ENCODE measurements at places on chromosomes 7 and 10.

DNA sequence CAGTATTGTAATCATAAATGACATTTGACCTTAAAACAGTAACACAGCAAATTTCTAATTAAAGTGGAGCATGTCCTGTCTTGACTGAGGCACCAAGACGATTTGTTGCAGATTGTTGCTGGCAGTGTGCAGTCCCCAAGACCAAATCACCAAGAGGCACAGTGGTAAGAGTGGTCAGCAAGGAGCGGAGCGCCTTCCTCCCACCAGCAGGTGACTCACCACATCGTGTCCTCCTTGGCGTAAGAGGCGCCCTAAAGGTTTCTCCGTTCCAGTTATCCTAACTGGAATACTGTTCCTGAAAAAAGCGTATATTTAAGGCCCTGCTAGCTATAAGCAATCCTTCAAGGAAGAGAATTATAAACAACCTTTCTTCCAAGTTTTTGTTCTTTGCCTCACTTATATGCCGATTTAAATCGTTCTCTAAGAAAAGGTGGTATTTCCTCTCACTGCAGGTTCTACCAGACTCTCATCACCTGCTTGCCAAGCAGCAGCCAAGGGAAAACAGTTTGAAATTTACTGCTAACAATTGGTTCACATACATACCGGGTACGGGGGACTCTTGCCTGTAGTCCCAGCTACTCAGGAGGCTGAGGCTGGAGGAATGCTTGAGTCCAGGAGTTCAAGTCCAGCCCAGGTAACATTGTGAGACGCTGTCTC, 10.7 kb upstream of the REPIN1 start:
- no peak for DNase-seq

- DNase-seq = no peak
Observed at GRCh38 chr10:101529725-101530553, 58.1 kb downstream of the POLL start.

- no peak for DNase-seq
Observed at GRCh38 chr10:127265288-127265687, 68.9 kb upstream of the INSYN2A start.

GRCh38 chr10:60042914-60043313, 136.6 kb upstream of the CCDC6 start:
- no peak for DNase-seq

- no peak for DNase-seq
Observed at GRCh38 chr7:13790611-13791010, 198.9 kb downstream of the ETV1 start.

DNA sequence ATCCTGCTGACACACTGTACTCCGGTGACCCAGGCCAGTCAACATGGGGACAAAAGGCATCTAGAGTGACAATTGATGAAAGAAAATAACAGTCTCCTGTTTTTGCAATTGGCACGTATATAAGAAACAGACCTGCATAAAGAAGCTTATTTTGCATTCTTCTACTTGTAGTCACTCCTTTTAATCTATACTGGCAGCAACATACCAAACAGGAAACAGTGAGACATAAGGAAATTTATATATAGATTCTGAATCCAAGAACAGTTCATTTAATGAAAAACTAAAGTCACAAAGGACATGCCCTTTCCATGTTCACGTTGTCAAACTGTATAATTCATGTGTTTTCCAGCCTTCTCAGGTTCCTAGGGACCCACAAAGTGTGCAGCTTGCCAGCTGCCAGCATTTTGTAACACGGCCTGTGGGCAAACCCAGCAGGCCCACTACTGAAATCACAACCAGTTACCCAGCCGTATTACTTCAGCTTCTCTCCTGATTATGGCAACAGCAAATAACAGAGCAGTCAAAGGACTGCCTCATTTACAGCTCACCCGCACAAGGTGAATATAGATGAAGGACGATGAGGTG, 72.3 kb downstream of the AMPH start:
- DNase-seq = no peak

DNA sequence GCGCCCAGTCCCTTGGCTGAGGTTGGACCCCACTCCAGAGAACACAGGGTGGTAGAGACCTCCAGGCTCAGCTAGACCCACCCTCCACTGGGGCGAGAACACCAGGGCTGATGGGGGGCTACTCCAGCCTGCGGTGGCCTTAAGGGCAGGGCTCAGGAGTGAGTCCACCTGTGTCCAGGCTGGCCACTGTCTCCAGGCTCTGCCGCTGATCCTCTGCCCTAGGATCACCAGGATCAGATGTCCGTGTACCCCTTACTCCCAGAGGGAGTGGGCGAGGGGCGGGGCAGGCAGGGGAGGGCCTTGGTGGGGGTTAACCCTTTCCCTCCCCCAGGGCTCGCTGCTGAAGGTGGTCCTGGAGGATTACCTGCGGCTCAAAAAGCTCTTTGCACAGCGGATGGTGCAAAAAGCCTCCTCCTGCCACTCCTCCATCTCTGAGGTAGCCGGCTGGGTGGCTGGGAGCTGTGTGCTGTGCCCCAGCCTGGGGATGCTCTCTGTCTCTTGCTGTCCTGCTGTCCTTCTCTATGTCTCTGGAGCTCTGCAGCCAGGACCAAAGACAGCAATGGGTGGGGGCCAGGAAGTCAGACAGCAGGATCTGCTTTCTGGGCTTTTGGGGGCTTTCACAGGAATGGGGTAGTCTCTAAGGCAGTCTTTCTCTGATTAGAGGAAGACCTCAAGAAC, 38.0 kb downstream of the PSAP start:
- no peak for DNase-seq

DNA sequence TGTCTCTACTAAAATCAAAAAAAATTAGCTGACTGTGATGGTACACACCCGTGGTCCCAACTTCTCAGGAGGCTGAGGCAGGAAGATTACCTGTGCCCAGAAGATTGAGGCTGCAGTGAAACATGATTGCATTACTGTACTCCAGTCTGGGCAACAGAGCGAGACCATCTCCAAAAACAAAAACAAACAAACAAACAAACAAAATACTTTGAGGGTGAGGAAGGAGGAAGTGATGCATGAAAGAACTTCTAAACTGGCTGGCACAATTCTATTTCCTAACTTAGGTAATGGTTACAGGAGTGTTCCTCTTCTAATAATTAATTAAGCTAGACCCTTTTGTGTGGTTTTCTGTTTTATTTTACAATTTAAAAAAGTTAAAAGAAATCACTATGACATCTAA, 15.5 kb downstream of the WAPL start:
- DNase-seq = no peak

DNA sequence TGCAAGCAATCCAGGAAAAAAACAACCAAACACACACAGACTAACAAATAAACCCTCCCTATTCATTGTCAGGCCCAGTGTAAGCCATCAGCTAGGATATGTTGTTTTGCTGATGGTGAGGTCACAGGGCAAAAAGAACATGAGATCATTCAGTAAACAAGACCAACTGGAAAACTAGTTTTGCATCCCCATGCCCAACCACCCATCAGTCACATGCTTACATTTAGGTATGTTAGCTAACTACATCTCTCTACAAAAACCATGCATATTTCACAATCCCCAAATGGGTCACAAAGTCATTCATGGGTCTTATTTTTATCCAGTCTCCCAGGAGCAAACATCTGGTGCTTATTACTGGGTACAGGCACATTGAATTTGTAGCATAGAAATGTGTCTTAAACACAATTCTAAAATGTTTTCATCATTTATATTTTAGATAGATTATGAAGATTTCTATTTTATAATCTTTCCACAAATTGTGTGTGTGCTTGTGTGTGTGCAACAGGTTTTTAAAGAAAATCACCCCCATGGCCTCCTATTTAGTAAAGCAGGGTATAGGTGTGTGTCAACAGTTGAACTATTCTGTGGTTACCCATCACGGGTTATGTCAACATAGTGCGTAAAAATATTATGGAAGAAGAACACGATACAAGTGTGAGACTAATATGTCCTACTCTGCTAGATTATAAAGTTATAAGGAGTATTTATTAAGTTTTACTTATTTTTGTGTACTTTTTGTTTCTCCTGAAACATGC, 103.8 kb upstream of the AKR1E2 start:
- DNase-seq = no peak

DNA sequence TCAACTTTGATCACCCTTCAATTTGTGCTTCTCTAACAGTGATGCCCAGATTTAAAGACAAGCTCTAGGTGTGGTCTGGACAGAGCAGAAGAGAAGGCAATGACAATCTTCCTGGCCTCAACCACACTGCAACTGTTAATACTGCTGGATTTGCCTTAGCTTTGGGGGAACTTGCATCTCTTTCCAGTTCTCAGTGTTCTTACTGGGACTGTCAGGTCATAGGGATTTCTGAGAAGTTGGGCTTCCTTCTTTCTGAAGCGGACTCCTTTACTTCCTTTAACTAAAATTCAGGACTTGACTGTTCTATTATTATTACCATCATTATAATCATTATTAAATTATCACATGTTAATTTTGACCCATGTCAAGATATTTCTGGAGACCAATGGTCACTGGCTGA, 80.8 kb downstream of the OSBPL3 start:
- no peak for DNase-seq

GRCh38 chr10:393106-393745, 258.0 kb downstream of the ZMYND11 start:
- no peak for DNase-seq
